Posterior vena cava (tissue), 2 donors: ENCODE measurements at places on chromosomes 2 and 18. TPM values are rescaled to one million over a fixed set of nuclear protein-coding genes. Genes with fewer than 3 reads are reported as not detected.

- DNase-seq: no peak
Observed at GRCh38 chr2:238761868-238762267, 86.0 kb upstream of the TWIST2 start.

GRCh38 chr18:366466-367061 is 98.7 kb upstream of the THOC1 start:
- DNase-seq: no peak

DNA sequence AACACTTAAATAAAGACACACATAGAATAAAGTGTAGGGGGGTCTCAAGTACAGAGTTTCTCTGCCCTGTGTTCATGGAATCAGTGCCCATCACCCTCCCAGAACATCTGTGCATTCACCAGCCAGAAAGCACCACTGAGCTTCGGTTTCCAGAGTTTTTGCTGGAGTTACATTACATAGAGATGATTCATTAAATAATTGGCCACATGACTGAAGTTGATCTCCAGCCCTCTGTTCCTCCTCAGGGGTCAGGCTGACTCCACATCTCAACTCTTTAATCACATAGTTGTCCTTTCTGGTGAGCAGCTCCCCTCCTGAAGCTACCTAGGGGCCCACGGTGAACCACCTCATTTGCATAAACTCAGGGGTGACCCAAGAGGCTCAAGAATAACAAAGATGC is 129.8 kb downstream of the METTL4 start:
- no peak for DNase-seq

SGPP2 gene
- total RNA-seq: not detected

GRCh38 chr2:167822690-167823465 is 424.5 kb downstream of the STK39 start:
- DNase-seq: no peak

DNA sequence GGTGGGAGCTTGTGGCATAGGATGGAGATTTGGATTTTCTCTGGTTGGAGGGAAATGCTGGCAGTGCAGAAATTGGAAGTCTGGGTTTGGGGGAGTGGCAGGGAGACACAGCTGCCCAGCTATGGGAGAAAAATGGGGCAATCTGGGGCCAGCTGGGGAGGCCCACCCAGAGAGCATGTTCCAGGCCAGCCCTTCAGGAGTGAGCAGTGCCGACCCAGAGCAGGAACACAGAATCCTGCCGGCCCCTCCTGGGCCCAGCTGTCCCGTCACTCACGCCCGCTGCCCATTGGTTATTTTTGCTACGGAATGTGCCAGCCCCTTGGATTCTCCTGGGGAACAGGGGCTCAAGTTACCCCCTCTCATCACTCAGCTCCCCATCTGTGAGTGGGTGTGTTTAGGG is 4.9 kb downstream of the SPEG start:
- DNase-seq: peak; percentile 54

PPP3R1 gene
- total RNA-seq: 47.2 TPM

GPR55 gene
- total RNA-seq: 0.14 TPM

- DNase-seq: no peak
Observed at GRCh38 chr2:229118927-229119326, 152.2 kb downstream of the PID1 start.

DNA sequence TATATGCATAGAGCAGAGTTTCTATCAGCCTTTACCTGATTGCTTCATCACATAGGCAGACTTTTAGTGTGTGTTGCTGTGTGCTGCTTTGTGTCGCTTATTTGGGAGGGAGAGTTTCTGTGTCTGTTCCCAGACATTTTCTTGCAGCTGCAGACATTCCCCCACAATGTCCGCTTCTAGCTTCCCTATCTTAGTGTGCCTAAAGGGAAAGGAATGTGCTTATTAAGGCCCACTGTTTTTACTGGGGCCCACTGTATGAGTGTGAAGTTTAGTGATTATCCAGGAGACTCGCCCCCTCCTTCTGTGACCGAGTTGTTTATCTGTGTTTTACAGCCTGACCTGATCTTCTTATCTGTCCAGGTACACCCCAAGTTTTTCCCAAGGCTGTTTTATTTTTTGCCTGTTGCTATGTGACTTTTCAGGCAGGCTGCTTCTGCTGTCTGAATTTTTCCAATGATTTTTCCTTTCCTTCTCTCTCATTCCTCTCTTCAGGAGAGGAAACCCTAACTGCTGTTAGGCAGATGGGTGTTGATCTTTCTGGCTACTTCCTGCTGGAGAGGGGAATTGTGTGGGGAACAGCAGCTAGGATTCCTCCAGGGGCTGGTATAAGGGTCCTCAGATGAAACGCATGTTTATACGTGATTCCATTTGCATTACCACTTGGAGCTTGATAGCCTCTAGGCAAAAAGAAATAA is 47.6 kb downstream of the STK17B start:
- no peak for DNase-seq

GALR1 gene
- total RNA-seq: 0.05 TPM

MYOM1 gene
- 32.0 TPM for total RNA-seq

DNA sequence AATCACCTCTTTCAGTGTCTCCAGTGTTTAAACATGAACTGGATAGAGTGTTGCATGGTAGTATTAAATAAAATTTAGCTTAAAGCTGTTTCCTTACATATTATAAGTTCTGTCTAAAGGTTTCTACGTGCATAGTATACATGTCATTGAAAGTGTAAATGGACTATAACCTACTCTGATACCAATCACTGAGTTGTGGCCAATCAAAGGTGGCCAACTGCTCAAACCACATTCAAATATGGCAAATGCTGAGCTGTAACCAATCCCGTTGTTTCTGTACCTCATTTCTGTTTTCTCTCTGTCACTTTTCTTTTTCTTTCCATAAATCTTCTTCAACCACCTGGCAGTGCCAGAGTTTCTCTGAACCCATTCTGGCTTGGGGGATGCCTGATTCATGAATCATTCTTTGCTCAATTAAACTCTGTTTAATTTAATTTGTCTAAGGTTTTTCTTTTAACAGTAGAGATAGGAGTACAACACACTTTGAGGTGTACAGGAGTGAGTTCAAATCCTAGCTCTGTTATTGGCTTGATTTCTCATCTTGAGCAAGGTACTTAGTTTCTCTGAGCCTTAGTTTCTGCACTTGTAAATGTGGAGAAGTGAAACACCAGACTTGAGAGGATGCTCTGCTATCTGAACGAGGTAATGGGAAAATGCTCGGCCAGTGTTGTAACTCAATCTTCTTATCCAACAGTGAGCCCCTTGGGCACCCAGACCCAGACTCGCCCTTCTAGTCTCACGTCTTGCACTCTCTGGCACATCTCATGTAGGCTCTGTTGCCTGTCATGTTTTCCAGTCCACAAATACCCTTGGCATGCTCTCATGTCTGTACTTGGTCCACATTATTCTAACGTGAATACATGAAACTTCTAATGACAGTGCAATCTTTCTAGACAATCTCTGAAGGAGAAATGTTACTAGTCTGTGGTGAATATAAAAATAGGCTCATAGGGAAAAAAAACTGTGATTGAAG is 228.0 kb downstream of the PIK3C3 start:
- DNase-seq: no peak

DNA sequence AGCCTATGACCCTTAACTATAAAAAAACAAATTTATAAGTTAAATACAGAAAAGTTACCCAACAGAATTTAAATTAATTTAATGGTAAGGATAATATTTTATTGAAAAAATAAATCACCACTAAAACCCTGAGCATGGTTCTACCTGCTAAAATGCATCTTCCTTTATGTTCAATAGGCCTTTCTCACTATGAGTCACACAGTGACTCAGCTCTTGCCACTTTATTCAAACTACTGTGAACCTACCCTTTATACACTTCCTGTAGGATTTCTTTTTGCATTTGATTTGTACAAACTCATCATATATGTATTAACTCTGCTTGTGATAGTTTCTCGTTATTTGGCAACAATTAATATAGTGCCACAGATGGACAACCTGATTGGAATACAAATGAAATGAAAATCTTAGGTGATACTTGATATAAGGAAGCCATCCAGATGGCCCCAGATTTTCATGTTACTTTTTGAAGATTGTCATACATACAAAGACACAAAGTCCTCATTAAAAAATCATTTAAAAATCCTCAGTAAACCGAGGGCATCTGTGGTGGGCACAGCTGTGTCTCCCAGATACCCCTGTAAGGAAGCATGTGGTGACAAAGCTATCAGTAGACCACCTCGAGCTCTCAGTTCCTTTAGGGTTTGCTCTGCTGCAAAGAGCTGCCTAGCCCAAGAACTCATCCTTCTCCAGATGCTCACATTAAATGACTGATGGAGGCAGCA is 55.2 kb upstream of the COBLL1 start:
- no peak for DNase-seq

- DNase-seq: no peak
Observed at GRCh38 chr2:38898256-38898655, 8.6 kb downstream of the ARHGEF33 start.

DNA sequence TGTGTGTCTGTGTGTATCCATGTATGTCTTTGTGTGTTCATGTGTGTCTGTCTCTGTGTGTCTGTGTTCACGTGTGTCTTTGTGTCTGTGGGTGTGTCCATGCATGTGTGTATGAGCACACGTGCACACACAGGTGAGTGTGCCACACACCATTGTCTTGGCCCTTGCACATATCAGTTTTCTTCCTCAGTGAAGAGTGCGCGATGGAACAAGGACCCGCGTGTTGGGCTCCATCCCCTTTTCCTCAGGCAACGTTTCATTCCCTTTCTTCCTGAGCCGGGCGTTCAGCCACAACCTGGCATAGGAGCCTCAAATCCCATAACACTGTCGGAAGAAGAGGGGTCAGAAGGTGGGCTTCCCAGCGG is 74.3 kb downstream of the PTGR3 start:
- DNase-seq: no peak

GRCh38 chr2:85503168-85503850 is 35.7 kb upstream of the MAT2A start:
- DNase-seq: no peak

DNA sequence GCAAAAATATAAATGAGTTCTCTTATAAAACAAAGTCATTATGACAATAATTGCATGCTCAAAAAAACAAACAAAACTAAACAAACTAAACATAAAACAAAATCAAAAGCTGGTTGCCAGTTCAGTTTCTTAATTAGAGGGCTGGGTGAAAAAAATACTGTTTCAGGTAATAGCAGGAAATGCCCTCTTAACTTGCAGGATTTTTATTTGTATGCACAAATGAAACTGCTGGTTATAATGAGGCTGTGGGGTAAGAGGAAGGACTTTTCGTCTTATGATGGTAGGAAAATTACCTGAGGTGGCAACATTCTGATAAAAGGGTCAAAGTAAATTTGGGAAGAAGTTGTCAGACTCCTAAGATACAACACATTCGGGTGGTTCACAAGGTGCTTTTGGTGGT is 21.5 kb upstream of the CDKL4 start:
- DNase-seq: no peak

SLC38A11 gene
- total RNA-seq: 2.1 TPM

- DNase-seq: no peak
Observed at GRCh38 chr2:144358979-144359541, 160.9 kb downstream of the ZEB2 start.

STAT4 gene
- total RNA-seq: 2.5 TPM

DNA sequence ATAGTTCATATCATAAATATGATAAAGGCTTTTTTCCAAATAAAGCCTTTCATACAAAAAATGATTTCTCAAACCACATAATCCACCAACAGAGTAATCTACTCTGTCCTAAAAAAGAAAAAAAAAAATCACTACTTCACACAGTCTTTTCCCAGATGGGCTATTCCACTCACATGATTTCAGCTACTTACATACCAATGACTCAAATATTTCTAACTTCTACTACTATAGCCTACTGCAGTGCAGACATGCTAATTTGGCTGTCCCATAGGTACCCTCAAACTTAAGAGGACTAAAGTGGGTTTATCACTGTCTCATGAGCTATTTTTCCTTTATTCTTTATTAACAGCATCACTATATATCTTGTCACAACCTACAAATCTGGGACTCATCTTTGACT is 57.4 kb downstream of the SLC66A3 start:
- DNase-seq: no peak

VPS4B gene
- 46.2 TPM for total RNA-seq

DNA sequence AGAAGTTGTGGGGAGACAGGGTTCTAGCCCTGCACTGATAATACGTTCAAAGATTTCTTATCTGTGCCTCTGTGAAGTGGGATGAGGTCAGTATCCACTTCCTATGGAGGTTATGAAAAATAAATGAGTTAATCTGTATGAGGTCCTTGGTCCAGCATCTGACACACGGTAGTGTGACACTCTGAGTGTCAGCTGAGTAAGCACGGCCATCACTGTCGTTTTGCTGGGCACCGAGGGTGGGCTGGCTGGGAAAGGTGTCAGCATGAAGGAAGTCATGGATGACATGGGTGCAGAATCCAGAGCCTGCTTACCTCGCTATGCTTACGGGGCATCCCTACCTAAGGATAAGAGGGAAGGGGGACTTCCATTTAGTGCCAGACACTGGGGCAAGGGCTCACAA is 150.3 kb downstream of the INHBB start:
- peak; percentile 43 for DNase-seq

DNA sequence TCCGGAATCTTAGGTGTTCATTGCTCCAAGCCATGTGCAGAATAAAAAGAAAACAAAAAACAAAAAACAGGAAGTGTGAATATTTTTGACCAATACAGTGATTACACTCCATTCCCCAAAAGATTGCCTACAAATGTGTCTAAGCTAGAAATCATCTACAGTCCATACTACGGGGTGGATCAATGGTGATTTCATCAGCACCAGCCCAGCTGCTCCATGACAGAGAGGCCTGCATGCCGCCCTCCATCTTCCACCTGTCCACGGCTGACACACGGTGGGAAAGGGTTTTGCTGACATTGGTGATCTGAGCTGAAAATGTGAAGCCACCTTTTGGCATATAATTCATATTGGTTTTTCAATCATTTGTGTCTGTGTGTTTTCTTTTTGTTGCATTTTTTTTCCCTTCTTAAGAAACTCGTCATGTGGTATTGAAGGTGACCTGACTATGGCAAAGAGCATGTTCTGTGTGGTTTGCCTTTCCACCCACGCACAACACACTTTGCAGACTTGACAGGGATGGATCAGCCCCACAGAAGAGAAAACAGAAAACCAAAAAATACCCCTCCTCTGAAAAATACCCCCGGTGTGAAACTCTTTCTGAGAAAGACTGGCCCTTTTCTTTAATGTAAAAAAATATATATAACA is 533.1 kb downstream of the RNF144A start:
- DNase-seq: no peak

- DNase-seq: peak; percentile 67
Observed at GRCh38 chr2:3650140-3650920, 7.7 kb upstream of the ALLC start.
